ENCODE measurements at places on chromosomes 5 and 9.

DNA sequence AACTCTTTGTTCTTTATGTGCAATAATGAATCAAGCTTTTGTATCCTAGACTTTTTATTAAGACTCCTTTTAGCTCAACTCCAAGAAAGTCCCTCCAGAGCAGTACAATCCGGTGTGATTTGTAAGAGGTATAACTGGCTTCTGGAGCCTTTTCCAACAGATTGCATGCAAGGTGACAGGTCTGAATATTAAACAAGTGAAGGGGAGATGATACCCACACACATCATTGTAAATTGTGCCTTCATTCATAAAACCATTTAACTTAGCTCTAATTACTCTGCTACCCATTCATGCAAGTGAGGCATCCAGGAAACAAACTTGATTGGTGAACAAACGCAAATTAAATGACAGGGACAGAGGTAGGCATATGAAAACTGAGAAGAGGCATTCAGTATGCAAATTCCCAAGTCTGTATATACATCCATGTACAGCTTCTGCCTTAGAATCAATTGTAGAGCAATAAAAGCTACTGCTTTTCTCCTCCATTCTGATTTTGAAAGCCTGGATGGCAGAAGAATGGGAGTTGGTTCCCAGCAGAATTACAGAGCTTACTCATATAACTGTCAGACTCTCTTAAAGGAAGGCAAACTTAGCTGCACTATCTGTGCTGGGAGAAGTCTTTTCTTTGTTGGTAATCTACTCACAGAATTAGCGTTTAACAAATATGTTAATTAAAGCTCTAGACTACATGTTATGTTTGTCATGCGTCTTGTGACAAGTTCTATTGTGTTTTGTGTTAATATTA, 261.0 kb upstream of the CDH6 start:
- no peak for DNase-seq

GRCh38 chr5:74251141-74252035, 389.1 kb downstream of the ENC1 start:
- no peak for DNase-seq

- DNase-seq, result no peak
These were observed 107.6 kb upstream of the COL5A1 start for GRCh38 chr9:134533850-134534588.

- DNase-seq, result no peak
These were observed 13.0 kb downstream of the GSN start for GRCh38 chr9:121280715-121281613.
